ENCODE measurements at places on chromosomes 12 and 14. TPM values are rescaled to one million over a fixed set of nuclear protein-coding genes. Genes with fewer than 3 reads are reported as not detected.

LEMD3 gene
- total RNA-seq = 46.8 TPM

DCAF4 gene
- 21.6 TPM for total RNA-seq

TSPAN19 gene
- not detected for total RNA-seq

GRCh38 chr14:105418269-105419194 lies 1.1 kb upstream of the MTA1 start:
- DNase-seq = no peak

DNA sequence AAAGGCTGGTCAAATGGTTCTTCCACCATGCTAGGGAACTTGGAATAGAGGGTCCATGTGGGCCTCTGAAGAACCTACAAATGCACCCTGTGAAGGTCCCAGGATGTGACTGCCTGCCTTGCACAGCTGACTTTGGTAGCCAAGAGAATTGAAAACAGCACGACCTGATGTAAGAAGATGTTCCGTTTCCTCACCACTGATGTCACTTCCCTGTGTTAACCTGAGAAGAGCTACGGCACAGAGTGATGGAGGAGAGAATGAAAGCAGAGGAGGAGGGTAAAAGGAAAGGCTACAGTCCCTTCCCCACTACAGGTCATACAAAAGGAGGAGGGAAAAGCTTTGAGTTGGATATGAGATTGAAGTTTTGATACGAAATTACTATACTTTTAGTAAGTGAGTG lies 328.8 kb downstream of the RGS6 start:
- DNase-seq = no peak

DNA sequence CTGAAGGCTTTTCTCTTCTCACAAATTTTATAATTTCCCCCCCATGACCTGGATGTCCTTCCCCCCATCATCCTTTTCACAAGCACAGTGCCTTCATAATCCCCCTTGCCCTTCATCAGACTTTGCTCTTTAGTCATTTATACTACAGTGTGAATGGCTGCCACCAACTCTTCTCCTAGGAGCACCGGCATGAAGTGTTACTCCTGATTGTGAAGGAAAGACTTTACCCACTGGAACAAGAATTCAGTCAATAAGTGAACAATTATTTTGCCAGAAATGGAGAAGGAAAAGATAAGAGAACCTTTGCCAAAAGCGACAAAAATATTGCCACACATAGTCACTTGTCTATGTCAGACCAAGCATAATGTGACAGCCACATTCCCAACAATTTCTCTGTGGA lies 5.0 kb downstream of the SERPINA9 start:
- no peak for DNase-seq

DNA sequence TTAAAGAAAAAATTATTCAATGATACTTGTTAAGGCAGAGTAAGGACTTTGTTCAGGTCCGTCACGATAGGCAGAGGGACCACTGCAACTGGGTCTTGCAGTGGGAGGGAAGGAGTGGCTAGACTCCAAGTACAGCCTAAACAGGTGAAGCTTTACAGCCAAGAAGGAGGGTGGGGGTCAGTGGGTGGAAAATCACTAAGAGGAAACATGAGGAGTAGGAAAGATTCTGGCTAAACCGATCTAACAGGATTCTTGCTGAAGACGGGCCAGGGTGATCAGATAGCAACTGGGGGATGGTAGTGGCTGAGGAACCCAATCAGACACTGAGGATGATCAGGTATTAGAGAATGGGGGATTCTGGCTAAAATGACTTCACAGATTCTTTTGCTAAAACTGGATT lies 100.2 kb downstream of the TTC7B start:
- DNase-seq = peak; percentile 7

GRCh38 chr14:53620317-53620716 lies 336.3 kb downstream of the BMP4 start:
- no peak for DNase-seq

GRCh38 chr12:4556735-4557530 lies 5.1 kb upstream of the DYRK4 start:
- no peak for DNase-seq

- DNase-seq = no peak
These were observed 129.6 kb downstream of the NDUFA12 start for GRCh38 chr12:94873734-94874517.

DNA sequence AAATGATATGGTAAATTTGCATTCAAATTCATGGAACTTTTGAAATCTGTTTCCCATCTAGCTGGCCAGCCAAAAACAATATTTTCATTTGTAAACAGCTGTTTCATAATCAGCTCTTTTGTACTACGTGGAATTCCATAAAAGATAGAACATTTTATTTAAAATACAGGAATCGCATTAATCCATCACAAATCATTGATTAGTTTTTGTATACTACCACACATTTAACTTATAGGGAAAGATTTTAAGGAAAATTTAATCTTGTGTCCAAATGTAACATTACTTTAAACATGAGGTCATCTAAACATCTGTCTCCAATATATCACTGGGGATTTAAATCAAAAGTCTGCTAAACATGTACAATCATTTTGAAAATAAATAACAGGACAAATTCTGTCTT lies 33.5 kb downstream of the SLC25A21 start:
- DNase-seq = no peak

DNA sequence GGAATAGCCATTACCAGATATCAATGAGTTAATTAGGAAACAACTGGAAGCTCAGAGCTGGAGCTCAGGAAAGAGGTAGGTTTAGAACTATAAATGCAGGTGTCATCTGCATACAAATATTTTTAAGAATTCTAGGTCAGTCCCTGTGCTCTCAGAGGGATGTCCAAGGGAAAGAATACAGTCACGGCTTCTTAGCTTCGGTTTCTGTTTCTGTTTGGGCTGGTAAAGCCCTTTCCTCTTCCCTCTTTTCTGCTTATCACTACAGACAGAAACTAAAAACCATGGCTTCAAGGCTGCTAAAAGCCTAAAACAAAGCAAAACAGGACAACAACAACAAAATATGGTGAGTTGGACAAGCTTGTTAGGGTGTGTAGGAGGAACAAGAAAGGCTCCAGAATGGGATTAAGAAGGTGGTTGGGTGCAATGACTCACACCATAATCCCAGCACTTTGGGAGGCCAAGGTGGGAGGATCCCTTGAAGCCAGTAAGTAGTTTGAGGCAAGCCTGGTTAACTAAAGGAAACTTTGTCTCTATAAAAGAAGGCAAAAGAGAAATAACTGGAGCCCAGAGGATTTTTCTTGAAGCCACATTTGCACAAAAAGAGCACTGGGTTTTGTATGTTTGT lies 113.0 kb downstream of the SEC23A start:
- no peak for DNase-seq

GRCh38 chr12:64457466-64457865 lies 5.5 kb downstream of the TBK1 start:
- DNase-seq = no peak

DNA sequence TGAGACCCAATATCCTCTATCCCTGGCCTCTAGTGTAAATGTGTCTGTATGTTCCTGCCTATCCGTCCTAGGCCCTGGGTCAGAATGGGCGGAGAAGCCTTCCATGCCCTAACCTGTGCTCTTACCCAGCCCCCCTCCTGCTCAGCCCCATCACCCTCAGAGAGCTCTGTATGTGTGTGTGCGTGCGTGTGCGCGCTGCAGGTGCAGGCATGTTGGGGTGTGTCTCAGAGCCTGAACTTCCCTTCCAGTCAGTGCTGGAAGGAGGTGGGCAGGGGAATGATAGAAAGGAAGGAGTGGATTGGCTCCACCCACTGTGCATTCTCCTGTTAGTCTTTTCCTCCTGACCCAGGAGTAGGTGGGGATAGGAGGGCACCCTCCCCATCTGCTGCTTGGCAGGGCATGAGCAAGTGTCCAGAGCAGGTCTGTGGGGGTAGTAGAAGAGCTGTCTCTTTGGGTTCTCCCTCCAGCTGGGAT lies 7.2 kb downstream of the NAB2 start:
- DNase-seq = no peak

All from Calu3 (cell line).